ENCODE measurements at places on chromosomes 2 and 18.
A peak's percentile ranks its signal among the peaks of the same experiment; 100 is the strongest.

GRCh38 chr2:67904566-67904965 lies 158.2 kb downstream of the C1D start:
- DNase-seq, result no peak

GRCh38 chr2:48984922-48985321 lies 169.4 kb downstream of the FSHR start:
- no peak for DNase-seq

- no peak for DNase-seq
These were observed 15.5 kb downstream of the SCTR start for GRCh38 chr2:119508756-119509155.

DNA sequence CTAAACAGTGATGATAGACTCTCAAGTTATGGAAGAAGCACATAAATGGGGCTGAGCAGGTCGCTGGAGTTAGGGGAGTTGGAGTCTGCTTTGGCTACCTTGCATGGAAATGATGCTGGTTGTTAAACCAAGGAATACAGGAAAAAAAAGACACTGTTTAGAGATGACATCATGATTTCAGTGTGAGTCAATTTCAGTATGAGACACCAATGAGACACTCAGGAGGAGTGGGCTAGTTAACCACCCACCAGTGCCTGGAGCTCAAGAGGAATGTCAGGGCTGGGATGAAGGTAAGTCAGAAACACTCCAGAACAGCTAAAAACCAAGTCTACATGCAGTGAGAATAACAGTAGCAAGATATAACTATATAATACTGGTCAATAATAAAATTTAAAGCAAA lies 303.6 kb downstream of the SOX11 start:
- no peak for DNase-seq

DNA sequence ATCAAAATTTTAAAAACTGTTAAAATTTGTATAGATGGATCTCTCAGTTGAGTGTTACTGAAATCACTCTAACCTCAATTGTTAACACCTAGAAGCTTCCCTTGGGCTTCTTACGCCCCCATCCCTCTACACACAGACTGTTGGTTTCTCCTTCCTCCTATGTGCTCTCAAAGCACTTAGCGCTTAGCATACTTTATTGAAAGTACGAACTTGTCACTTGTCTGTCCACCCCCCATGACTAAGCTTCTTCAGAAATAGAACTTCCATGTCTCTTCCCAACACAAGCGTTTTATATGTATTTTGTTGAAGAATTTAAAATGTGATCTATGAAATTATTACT lies 441 bp downstream of the MPHOSPH10 start:
- no peak for DNase-seq

GRCh38 chr18:76405681-76406356 lies 89.2 kb downstream of the ZNF516 start:
- no peak for DNase-seq

DNA sequence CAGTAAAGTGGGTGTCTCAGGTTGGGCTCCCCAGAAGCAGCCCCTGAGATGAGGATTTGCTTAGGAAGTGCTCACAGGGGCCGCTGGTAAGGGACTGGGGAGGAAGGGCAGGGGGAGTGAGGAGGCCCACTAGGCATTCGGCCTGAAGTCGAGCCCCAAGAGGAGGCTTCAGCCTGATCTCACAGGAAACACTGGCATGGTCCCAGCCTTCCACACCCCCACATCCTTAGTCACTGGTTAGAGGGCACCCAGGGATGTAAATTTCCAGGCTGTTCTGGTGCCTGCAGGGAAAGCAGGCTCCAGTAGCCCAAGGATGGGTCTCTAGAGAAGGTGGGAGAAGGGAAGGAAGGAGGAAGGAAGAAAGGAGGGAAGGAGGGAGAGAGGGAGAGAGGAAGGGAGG lies 22.4 kb upstream of the KCNK3 start:
- peak; percentile 52 for DNase-seq

- DNase-seq, result no peak
These were observed 1030.1 kb upstream of the POU3F3 start for GRCh38 chr2:103823847-103824246.

- no peak for DNase-seq
These were observed 38.5 kb upstream of the MYO3B start for GRCh38 chr2:170139276-170139967.

GRCh38 chr18:61503688-61504087 lies 170.5 kb downstream of the CDH20 start:
- DNase-seq, result no peak

DNA sequence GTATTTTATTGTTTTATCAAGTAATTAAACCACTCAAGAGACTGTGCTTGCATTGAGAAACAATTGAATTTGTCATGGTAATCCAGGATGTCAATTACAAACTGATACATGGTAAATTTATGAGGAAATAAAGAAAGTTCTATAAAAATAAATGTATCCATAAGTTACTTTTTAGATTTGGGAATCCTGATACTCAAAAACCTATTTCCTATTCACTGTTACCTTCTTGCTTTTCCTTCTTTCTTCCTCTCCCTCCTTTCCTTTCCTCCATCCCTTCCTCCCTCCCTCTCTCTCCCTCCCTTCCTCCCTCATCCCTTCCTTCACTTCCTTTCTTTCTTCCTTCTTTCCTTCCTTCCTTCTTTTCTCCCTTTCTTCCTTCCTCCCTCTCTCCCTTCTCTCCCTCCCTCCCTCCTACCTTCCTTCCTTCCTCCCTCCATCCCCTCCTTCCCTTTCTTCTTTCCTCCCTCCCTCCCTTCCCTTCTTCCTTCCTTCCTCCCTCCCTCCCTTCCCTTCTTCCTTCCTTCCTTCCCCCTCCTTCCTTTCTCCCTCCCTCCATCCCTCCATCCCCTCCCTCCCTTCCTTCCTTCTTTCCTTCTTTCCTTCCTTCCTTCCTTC lies 1299.1 kb upstream of the ZEB2 start:
- DNase-seq, result no peak

DNA sequence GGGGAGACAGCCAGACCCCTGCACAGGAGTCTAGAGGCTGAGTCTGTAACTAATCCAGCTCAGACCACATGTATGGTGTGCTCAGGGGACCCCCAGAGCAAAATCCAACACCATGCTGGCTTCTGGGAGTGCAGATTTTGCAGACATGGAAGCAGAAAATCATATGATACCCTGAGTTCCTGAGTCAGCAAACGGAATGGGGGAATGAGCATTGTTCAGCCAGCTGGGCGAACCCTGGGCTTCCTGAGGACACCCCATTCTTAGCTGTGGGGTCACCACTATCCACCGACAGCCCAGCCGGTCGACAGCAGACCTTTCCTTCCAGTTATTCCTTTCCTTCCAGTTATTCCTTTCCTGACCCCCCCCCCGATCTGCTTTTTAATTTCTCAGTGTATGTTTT lies 322.9 kb downstream of the GBX2 start:
- DNase-seq, result no peak

GRCh38 chr2:30351116-30351515 lies 95.9 kb upstream of the LCLAT1 start:
- no peak for DNase-seq

GRCh38 chr2:152246686-152247336 lies 71.2 kb upstream of the STAM2 start:
- DNase-seq, result no peak

- no peak for DNase-seq
These were observed 1178.7 kb upstream of the LRRTM1 start for GRCh38 chr2:81483254-81483653.

GRCh38 chr2:42195559-42195958 lies 26.4 kb downstream of the EML4 start:
- DNase-seq, result no peak

DNA sequence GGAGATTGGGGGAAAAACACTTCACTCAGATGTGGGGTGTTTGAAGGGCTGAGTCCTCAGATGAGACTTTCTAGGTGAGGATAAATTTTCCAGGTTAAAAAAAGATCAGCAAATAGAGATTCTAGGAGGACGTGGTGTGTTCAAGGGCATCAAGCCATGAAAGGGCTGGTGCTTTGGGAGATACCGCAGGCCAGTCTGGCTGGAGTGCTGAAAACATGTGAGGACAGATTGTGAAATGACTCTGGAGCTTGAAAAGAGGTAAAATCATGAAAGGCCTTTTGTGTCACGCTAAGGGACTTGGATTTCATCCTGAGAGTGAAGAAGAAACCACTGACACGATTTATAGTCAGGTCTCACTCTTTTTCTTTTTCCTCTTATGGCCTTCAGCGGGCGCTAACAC lies 320.5 kb downstream of the DPP10 start:
- DNase-seq, result no peak

DNA sequence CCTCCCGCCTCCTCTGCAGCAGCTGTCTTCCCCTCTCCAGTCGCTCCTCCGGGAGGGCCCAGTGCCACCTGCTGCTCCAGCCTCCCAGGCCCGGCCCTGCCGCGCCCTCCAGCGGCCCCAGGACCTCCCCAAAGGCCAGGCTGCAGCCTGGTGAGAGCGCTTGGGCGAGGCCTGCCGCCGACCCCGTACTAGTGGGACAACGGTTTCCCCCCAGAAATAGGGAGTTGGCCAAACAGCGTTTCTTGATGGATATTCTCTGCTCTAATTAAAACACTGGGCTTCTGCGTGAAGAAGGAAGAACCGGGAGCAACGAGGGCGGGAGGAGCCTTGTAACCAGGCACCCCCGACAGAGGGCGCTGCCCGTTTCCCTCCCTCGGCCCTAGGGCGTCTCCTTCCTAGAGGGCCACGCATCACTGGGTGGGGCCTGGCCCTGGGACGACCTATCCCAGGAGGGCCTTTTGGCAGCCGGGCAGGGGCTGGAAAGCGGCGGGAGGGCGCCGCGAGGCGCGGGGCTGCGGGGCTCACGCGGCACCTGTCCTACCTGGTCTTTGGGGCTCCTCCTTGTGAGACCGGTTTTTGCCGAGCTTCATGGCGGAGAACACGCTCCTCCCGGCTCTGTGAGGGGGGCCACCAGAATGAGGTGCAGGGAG lies 25.4 kb upstream of the OTOF start:
- DNase-seq, result peak; percentile 80

DNA sequence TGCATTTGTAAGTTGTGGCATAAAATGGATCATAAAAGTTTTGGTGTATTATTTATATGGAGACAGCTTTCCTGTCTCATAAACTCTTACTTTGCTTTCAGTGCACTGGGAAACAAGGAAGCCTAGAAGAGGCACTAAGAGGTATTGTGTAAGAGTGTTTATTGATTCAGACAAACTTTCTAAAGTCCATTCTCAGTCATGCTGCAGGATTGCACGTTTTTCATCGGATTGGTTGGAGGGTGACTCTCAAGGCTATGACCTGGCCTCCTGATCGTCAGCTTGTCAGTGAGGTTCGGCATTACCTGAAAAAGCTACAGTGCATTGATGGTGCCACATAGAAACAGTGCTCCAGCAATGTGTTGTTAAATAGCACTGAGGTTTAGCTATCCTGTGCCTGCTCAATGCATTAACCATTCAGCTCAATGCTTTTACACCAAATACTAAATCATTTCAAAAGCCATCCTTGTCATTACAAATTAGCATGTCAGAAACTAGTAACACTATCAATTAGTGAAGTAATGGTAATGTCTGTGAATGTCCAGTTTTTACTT lies 545.5 kb downstream of the CBLN2 start:
- DNase-seq, result no peak

GRCh38 chr2:37449761-37450296 lies 105.4 kb downstream of the QPCT start:
- no peak for DNase-seq

GRCh38 chr2:139457873-139458272 lies 677.7 kb upstream of the NXPH2 start:
- DNase-seq, result no peak

DNA sequence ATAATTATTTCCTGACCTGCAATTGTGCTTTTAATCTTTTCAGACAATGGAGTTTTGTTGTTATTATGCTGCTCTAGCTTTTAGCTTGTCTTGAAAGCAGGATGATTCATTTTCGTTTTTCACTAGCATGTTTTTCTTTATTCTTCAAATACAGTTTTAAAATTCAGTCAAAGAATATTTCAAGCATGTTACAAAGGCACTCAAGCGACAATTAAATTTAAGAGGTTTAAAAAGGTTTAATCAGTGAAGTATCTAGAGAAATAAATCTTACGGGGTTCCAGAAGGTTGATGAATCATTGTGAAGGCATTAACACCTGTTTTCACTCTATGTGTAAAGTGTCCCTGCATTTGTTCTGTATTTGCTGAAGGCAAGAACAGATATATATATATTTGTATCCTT lies 390.7 kb upstream of the TMEFF2 start:
- DNase-seq, result no peak

DNA sequence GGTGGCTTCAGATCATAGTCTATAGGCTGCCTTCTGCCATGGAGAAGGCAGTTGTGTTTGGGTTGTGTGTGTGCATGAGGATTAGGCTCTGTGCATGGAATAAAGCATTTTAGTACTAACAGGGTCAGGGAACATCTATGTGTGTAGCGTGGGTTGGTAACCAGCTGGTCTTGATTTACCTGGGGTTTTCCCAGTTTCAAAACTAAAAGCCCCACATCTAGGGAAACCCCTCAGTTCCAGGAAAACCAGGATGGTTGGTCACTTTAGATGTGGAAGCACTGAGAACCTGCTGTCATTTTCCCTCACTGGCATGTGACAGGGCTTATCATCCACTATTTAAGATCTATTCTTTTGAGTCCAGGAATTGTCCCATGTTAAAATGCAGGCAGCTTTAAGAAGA lies 116.3 kb downstream of the POLE4 start:
- DNase-seq, result no peak

- no peak for DNase-seq
These were observed 60.0 kb downstream of the NXPH2 start for GRCh38 chr2:138720035-138720838.

DNA sequence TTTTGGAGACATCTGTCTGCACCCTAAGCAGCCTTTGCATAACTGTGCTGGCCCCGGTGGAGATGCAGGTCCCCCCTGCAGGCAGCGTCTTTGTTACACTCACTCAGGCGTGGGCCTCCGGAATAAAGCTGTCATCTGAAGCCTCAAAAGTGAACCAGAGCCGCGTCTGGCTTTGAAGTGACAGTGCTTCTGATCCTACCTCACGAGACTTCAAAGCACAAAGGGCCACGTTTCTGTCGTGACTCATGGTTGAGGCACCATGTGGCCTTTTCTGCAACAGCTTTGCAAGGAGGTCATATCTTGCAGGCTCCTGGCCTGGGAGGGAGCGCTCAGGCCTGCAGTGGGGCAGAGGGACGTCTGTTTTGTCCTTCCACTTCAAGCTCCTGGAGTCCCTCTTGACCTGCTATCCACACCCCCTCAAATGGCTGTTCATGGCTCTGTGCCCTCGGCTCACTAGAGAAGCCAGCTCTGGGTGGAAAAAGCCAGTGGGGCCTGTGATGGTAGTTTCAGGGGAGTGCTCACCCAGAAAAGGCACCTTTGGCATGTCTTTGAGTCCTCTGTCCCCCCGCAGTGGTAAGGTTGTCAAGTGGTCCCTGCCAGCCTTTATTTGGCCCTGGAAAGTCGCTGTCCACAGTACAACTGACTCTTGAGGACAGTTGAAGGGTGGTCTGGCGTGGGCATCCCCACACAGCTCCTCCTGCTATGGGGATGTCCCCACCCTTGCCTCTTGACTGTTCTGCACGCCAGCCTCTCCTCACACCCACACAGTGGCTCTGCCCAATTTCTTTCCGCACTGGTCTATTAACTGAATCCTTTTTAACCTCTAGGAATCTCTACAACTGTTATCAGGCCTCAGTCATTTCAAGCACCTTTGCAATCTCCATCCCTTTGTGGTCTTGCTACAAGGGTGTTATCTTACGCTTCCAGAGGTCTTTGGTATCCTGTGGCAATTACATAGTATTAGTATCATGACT lies 19.3 kb downstream of the GPR55 start:
- DNase-seq, result no peak
